RPMI8226 (cell line): ENCODE measurements at places on chromosomes 5 and 9.

DNA sequence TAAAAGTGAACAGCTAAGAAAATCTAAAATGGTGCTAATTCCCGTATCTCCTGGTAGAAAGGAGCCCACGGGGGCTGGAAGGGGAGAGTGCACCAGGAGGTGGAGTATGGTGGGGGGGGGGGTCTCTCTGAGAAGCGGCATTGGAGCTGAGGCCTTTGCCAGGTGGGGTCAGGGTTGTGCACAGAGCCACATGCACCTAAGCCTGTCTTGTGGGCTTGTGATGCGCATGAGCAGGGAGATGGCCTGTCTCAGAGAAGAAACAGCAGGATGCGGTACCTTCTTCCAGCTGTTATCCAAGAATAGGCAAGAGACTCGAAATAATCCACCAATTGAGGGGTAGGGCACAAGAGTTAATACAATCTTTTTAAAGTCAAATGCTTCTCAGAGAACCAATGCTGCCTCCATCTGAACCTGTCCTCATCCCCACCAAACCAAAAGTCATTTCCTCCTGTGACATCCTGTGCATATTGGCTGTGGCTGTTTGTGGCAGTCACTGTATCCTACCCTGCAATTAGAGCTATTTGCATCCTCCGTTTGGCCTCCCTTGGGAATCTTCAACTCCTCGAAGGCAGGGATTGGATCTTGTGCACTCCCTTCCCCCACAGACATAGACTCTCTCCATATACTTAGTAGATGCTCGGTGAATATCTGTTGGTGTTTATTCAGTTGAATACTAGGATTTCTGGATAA is 45.4 kb downstream of the FGF1 start:
- DNase-seq, result no peak

DNA sequence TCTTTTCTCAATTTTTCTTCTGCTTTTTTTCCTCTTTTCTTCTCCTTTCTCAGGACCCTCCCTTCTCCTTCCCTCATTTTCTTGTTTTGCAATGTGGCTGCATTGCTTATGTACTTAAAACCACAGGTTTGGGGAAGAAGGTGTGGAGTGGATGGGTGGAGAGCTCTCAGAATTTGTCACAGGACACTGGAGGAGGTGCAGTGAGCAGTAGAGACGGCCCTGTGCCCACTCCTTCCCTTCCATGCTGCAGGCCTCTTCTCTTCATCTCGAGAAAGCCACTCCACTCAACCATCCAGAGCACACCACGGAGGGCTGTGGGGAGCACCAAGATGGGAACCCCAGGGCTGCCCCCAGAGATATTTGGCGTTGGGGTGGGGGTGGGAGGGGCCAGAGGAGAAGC is 92.3 kb downstream of the FSTL4 start:
- peak; percentile 26 for DNase-seq

DNA sequence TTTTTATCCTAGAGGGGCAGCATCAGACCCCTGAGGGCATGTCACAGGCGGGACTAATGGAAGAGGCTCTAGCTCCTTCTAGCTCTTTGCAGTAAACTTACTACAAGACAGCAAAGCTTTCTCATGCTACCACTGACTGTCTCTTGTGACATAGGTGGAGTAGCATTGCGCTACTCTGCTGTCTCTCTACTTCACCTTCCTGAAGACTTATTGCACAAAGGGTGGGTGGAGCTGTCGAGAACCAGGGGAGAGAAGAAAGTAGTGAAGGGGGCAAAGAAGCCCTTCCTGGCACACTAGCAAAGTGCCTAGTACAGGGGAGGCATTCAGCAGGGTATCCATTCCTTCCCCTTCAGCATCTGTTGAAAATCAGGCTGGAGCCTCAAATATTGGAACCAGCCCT is 36.1 kb upstream of the NEK6 start:
- no peak for DNase-seq

DNA sequence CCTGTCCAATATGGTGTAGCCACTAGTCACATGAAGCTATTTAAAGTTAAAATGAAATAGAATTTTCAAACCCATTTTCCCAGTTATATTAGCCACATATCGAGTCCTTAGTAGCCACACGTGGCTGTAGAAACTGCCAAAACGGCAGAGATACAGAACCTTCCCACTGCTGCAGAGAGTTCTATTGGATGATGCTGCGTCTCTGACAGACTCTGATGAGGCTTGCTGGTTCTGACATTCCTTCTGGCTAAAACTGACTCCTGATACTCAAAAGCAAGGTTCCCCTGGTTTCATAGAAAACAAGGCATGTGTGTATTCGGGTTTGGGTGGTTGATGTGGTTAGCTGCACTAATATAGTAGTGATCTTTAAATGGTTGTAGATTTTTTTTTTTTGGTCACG is 91.5 kb downstream of the TLE4 start:
- DNase-seq, result no peak

GRCh38 chr5:151454166-151454565 is 6.8 kb downstream of the SLC36A1 start:
- DNase-seq, result no peak

- DNase-seq, result no peak
Measured at GRCh38 chr9:117000196-117000723, 313.2 kb downstream of the TRIM32 start.

GRCh38 chr9:100357501-100357900 is 4.8 kb upstream of the TEX10 start:
- no peak for DNase-seq

DNA sequence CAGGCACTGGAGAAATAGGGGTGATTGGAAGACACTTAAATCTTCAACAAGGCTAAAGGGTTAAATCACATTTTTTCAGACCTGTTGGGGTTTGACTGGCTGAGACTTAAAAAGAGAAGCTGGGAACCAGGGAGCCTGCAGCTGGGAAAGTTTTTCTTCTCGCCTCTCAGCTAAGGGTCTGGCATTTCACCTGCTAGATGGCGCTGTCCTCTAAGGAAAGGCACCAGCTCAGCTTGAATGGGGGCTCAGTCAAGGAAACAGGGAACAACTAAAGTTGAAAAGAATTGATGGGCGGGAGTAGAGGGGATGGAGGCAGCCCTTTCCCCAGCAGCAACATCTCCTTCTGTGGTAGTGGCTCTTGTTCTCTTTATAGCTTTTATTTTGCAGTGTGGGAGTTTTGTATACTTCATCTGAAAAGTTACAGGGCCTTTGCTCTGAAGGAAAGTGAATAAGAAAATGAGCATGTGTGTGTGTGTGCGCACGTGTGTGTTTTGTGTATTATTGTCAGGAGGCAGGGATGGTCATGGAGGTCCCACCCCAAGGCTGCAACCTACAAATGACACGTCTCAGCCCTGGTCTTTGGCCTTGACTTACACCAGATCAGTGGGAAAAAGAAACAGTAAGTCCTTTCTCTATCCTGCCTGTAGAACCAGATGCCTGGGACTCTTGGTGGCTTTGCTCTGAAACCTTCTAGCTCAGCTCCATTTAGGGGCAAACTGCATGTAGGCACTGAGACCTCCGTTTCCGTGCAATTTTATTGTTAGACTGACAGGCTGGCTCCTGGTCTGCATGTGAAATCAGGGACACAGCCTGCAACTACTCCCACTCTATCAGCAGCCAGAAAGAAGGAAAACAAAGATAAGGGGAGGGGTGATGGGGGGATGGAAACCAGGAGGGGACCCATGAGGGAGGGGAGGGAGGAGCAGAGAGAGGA is 316.2 kb upstream of the CLINT1 start:
- peak; percentile 61 for DNase-seq

- no peak for DNase-seq
Measured at GRCh38 chr5:34844106-34844505, 5.1 kb downstream of the TTC23L start.

DNA sequence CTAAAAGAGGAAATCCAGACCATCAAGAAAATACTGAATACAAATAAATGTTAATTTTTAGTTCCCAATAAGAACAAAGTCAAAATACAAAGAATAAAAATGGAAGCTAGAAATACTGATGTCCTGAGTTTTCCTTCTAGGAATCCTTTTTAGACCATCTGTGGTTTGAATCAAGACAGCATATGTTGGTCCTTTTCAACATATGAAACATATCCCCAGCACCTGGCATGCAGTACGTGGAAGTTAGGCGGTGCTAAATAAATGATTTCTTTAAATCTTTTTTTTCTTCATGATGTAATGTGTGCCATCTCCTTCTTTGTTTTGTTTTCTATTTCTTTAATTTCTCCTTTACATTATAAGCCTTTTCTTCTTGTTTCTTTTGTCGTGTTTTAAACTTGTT is 34.0 kb downstream of the KIAA1958 start:
- DNase-seq, result no peak

DNA sequence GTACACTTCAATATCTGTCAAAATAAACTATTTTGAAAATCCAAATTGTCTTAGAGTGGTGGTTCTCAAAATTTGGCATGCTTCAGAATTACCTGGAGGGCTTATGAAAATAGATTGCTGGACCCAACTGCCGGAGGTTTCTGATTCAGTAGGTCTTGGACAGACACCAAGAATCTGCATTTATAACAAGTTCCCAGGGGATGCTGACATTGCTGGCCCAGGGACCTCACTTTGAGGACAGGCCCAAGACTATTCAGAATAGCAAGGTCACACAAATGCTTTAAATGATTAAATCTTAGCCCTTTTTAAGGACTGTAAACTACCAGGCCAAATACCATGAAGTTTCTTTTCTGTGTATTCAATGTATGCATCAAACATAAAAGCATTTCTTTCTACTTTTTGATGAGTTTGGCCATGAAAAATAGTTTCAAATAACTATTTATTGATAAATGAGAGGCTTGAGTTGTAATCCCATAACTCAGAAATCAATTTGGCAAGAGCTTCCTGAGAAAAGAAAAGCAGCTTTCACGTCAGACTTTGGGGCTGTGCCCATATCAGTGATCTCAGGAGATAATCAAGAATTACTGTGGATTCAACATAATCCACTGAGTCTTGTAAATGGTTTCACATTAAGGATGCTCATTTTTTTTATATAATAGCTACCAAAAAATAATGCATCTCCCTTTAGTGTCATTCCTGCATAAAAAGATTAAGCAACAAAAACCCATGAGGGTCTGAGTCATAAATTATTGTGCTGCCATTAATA is 191.4 kb downstream of the FRMD3 start:
- DNase-seq, result no peak

DNA sequence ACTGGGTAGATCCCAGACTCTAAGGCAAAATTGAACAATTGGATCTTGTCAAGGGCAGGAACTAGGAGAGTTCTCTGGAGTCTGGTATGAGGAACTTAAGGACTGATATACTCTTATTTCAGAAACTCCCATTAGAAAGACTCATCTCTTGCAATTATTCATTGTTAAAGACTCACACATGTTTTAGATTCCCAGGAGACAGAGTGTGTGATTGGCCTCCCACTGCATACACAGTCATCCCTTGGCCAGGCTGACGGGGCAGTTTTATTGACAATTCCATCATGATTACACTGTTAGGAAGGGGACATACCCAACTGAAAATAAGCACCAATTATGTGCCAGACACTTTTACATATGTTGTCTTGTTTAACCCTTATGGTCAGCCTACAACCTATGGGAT is 347.2 kb downstream of the DMAC1 start:
- DNase-seq, result no peak

DNA sequence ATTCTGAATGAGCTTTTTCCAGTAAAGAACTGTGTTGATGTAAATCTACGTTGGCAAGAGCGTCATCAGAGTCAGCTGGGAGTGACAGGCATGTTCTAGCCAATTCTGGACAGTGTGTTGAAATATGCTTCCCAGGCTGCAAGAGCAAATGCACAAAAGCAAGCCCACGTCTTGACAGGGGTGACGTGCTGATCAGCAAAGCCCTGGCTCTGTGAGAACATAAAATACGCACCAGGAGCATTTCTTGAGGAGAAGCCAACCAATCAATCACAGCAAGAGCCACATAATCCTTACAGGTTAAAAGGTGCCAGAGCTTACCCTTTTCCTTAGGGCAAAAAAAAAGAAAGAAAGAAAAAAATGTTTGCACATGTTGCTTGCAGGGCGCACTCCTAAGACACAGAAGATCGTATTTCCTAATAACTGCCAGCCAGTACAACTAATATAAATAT is 148.1 kb downstream of the PDE4D start:
- DNase-seq, result no peak

- no peak for DNase-seq
Measured at GRCh38 chr5:10503321-10503720, 60.5 kb upstream of the ANKRD33B start.

GRCh38 chr5:176680226-176680563 is 32.9 kb downstream of the TSPAN17 start:
- no peak for DNase-seq

DNA sequence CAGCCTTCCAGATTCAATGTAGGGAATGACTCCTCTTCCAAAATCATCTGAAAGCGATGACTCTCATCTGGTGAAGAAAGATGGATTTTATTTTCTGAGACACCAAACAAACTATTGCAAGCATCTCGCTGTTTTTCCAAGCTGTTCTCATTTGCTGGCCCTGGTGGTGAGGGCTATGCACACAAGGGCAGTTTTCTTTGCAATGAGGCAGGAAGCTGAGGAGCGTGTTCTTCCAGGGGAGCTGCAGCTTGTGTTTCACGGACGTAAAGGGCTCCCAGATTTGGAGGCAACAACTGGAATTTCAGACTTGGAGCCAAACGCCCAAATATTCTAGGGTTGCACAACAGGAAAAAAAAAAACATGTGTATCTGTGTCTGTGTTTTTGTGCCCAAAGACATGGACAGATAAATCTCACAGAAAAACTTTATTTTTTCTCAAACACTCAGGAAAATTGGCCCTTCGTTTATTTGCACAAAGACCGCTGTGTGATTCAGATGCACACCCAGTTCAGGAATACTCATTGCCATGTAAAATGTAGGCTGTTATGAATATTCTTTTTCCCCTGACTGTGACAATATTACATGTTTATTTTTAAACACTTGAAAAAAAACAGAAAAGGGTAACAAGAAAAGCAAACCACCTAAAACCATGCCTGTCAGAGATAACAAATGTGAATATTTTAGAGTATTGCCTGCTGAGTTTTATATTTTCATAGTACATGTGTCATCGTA is 151.3 kb downstream of the GAS1 start:
- no peak for DNase-seq

DNA sequence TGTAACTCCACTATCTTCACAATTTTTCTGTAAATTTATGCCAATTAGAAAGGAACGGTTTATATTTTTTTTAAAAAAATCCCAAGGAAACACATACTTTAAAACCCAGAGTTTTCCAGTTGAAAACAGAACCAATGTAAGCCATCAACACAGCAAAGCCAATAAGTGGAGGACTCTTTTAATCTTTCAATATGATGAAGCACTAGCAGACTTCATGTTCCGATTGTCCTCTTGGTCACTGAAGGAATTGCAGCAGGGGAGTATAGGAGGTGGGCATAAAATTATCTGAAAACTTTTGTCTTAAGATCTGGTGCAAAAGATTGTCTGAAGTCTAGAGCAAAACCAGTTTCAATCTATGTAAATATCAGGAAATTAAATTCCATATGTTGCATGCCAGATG is 102.1 kb upstream of the PAPPA start:
- no peak for DNase-seq

DNA sequence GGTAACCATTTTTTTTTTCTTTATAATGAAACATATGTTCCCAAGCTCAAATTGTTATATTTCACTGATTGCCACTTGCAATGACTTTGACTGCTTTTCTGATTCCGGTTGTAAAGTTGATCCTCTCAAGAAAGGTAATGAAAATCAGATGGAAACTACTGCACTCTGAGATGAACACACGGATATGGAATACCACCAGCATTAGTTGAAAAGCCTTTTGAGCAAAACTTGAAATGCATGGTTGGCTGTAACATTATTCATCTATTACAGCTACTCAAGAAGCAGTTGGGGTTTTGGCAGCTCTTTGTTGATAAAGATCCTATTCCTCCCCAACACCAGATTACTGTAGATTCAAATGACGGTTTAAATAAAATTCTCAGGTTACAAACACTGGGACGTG is 591.6 kb upstream of the DMAC1 start:
- no peak for DNase-seq
